AG08396 (cell line): ENCODE measurements at places on chromosomes 5 and 9.

DNA sequence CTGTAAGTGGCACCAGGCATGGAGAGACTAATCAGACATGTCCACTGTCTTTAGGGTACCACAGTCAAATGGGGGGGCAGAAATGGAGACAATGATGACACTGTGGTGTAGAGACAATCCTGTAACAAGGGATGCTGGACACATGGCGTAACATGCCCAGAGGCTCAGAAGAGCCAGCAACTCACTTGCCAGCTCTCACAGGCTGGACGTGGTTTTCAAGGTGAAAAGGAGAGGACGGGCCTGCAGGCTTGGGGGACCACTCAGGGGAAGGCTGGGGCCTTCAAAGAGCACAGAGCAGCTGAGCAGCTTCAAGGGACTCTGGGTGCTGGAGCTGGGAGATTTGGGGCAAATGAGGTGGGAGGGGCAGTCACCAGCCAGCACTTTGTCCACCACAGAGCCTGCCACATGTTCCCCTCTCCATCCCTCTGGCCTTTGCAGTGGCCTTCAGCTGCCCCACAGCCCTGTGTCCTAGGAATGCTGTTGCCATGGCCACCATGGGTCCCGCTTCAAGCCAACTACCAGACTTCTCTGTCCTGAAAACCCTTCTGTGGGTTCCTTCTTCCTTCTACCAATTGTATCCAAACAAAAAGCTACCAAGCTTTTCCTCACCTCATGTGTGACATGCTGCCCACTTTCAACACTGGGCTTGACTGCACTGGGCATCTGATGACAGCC, 140.4 kb downstream of the GABBR2 start:
- no peak for DNase-seq

DNA sequence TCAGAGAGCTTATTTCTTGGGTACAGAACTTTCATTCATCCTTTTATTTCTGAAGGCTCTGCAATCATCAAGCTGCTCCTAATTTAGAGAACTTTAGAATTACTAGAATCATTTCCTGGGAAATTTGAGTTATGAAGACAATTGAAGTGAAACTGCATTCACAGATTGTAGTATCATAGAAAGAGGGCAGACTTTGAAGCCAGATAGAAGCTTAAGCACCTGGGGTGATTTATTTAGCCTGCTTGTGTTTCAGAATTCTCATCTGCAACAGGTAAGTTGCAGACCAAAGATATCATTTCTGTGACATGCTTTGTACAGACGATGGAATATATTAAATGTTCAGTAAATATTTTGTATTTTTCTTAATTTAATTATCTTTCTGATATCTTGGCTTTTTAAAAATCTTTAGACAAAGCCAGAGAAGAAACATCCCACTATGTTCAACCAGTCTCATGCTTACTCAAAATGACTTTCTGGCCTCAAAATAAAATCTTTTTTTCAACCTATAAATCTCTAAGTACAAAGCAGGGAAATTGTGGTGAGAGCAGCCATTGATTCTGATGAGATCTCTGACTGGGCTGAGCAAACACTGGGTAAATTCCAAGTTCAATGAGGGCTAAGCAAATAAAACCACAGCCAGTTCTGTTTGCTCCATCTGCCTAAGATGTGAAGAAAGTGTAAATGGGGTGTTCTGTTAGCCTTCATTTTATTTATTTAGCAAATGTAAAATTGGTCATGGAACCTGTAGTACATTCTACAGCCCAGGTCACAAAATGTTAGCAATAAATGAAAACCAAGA, 264.7 kb upstream of the CCNG1 start:
- DNase-seq = no peak

- no peak for DNase-seq
These were observed 10.0 kb downstream of the DMXL1 start for GRCh38 chr5:119080936-119081335.

DNA sequence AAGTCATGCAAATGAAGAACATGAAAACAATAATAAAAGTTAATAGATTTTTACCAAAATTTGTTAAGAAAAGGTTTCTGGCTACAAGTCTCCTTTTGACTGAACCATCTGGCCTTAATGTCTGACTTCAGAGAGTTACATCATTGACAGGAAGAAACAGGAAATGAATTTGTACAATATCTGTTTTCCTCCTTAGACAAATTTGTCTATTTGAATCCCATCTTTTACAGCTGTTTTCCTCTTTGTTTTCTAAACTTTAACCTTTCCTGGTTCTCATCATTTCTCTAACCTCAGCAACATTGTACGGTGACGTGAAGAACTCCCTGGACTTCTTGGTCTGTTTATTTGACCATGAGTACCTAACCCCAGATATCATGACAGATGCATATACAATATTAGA, 567.5 kb upstream of the RIOK2 start:
- no peak for DNase-seq

DNA sequence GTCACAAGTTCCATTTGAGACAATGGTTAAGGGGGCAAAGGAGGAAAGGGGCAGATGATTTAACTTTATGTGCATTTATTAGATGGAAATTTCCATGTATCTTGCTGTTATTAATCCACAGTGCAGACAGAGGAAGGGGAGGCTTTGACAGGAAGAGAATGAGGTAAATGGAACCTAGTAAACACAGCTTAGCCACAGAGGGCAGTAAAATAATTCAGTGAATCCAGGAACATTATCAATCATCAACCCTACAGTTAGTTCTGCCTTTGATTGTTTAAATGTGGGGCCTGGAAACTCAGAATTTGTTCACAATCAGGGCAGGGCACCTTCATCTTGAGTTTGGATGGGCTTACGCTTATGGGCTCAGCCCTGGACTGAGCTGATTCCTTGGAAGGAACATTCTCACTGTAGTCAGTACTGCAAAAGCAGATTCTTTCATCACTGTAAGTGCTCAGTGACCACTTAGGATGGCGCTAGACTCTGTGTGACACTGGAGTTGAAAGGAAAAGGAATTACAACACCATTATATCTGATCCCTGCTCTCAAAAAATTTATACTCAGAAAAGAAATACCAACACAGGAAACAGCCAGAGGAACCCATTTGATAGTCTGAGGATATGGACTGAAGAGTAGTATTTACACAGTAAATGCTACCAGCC, 169.5 kb downstream of the PIK3R1 start:
- no peak for DNase-seq

DNA sequence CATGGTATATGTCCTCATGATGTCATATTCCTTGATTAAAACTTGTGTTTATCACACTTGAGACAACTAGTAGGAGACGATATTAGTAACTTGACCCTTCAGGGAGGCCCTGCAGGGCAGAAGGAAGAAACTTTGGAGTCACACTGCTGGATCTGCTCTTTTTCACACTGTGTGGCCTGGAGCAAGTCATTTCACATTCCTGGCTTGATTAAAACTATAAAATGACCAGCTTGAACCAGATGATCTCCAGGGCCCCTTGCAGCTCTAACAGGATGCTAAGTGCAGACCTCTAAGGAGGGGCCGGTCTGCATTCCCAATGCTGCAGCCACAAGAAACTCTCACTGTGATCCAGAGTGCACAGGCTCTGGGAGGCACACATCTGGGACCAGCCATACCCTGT, 146.4 kb upstream of the ZNF366 start:
- no peak for DNase-seq

DNA sequence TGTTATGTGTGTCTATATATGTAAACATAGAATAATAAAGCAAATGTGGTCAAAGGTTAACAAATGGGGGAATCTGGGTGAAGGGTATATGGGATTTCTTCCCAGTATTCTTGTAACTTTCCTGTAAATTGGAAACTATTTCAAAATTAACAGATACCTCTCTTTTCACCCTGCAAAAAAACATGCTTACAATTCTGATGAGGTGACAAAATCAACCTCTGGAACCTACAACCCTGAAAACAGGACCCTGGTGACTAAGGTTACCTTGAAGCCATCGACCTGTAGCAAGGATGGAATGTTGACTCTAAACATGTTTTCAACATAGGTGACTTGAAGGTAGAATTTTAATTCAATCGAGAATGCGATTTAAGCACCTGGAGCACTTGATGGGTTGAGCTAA, 5.9 kb upstream of the SPTAN1 start:
- DNase-seq = no peak

DNA sequence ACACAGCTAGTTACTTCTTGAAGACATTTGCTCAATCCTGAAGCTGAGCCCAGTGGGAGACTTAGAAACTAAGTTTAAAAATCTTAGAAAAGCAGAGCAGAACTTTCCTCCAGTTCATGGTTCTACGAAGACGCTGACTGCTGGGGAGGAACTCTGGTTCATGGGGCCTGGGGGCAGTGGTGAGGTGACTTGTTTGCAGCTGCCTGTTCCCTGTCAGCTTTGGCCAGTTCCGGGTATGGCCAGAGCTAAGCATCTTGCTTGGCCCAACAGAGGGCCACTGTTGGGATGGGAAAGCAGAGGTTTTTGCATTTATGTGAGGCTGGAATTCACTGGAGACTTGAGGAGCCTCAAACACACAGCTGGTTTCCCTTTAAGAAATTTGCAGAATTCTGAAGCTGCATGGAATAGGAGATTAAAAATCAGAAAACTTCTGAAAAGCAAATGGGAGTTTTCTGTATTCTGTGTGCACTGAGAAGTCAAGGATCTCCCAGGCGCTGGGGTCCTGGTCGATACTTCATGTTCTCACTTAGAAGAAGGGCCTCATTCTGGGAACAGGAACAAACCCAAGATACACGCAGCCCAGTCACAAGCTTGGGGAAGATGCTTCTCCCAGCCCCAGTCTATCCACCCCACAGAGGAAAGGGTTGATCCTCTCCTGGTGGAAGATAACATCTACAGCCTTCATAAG, 10.6 kb upstream of the HMHB1 start:
- DNase-seq = no peak

DNA sequence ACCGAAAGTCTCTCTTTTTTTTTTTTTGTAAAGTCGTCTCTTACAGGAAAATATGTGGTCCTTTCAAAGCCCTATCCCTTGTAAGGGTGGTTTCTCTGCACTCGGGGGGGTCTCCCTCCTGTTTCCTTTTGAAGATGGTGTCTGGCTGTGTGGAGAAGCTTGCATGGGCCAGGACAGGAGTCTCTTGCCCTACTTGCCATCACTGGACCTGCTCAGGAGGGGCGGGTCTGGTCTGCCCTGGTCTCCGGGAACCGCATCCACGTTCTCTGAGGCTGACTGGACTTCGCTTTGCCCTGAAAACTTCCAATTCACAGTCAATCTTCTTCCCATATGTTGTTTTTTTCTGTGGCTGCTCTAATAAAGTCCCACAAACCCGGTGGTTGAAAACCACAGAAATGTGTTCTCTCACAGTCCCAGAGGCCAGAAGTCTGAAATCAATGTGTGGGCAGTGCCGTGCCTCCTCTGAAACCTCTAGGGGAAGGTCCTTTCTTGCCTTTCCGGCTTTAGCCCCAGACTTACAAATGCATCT, 92.9 kb upstream of the IER5L start:
- no peak for DNase-seq

GRCh38 chr5:36569491-36569890, 36.9 kb upstream of the SLC1A3 start:
- DNase-seq = no peak

DNA sequence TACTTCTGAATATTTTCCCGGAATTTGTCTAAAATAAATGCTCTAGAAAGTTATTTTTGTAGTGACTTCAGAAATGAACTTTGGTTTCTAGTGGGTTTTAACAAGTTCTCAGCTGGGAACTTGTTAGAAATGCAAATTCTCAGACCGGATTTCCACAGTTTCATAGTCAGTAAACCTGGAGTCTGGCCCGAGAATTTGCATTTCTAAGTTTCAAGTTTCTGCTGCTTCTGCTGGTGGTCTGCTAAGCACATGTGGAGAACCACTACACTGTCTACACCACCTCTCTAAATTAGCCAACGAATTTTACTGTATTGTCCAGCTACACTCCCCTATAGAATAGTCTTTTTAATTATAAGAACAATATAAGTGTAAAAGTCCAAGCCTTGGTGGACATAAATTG, 208.0 kb downstream of the CHSY3 start:
- DNase-seq = no peak

GRCh38 chr9:34072410-34072809, 23.7 kb upstream of the UBAP2 start:
- DNase-seq = no peak

DNA sequence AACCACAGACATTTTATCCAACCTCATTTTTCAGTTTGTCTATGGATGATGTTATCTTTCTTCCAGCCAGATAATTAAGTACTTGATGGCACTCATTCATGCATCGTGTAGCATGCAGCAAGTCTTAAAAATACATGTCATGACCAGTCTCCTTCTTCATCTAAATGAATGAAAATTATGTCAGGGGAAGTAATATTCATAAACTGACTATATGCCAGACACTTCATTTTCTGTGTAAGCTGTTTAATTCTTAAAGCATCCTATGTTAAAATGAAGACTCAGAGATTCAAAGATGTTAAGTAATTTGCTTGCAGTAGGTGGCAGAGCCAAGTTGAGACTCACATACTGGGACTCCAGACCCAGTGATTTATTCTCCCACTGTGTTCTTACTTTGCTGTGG, 181.7 kb upstream of the CD180 start:
- no peak for DNase-seq

DNA sequence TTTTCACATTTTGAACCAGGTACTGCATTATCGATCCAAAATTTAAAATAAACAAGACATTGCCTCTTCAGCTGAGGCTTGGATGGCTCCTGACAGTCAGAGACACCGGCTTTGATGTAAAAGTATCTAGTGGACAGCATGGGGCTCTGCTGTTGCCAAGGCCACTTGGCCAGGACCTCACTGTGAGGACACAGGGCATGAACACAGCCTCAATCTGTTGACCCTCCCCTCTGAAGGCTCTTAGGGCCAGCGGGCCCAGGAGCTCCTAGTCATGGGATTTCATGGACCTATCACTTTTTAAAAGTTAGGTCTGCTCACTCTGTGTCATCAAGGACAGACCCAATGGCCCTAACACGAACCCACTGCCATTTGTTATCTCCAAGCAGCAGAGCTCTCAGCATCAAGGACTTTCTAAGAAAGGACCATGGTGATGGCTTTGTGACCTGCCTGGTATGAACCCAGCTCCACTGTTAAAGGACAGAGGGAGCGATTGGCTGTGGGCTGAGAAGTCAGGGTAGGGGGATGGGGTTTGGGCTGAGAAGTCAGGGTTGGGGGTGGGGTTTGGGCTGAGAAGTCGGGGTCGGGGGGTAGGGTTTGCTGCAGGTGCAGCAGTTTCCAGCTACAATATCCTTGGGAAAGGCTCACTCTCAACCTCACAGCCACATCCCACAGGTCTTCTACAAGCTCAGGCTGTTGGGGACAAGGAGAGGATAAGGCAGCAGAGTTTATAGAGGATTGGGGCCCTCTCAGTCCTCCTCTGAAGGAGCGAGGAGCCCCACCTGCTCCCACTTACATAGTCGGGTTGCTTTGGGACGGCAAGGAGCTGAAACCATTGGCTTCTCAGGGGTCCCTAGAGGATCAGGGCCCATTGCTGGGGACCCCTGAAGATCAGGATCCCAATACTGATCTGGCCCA, 146.8 kb downstream of the BARX1 start:
- no peak for DNase-seq
